H4 (cell line): ENCODE measurements at places on chromosomes 3 and 15.

GRCh38 chr3:23994244-23994569 lies 49.1 kb downstream of the NR1D2 start:
- DNase-seq, result no peak

DNA sequence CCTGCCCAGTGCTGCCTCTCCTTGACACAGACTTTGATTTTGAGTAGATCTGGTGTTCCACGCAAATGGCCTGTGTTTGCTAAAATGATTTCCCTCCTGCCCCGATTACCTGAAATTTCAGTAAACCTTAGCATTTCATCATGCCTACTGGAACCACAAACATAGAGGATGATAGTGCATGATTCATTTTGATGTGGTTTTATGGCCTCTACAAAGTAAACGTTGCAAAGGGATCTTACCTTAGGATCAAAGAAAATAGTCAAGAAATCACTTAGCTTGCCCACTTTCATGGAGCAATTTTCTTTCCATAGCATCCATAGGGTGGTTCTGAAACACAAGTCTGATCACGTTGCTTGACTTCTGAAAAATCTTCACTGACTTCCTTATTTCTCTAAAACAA lies 524.6 kb upstream of the ATP11B start:
- no peak for DNase-seq

DNA sequence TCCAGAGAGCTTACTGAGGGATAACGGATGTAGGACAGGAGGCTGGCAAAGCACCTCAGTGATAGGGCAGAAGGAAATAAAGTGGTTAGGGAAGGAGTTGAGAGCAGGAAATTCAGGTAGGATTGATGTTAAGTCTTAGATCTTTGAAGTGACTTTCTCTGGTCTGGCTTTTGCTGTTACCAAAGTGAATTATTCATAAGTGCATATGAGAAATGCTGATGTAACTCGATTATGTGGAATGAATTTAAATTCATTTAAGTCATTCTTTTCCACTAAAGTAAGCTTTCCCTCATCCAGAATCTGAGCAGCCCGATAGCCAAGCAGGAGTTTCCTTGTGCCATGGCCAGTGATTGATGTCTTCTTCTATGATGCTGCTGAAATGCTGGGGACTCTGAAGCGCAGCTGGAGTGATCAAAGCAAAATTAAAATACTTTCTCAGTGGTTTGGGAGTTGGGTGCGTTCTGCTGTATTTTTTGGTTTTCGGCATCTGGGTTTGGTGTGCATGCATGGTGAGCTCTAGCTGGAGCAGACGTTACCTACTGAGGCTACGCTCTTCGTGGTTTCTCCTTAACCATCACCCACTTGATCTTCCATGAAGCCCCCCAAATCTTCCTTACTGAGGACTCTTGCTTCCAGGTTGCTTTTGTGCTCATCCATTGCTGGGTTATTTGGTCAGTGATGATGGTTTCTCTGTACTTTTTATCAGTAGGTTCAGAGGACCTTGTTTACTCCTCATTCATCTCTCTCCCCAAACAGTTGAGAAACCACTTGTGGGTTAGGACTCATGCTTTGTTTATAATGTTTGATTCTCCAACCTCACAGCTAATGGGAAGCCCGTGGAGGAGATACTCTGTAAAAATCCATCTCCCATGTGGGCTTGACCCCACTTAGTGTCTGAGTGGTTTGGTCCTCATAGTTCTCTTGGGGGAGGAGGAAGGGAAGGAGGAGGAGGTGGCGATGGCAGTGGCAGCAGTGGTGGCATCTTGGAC lies 72.5 kb downstream of the IGF1R start:
- DNase-seq, result no peak

DNA sequence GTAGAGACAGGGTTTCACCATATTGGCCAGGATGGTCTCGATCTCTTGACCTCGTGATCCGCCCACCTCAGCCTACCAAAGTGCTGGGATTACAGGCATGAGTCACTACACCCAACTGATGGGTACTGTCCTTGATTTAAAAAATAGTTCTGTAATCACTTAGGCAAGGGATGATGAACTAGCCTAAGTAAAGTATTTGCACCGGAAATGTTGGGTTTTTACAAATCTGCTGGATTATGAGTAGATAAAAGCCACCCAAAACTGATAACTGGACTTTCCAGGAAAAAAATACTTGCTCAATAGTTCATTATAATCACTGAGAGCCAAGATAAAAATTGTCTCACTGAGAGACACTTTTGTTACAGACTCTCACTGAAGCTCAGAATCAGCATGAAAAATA lies 218.0 kb downstream of the WNT5A start:
- no peak for DNase-seq

GRCh38 chr3:116408473-116408872 lies 36.8 kb downstream of the LSAMP start:
- no peak for DNase-seq

GRCh38 chr3:130905551-130905950 lies 11.7 kb downstream of the ATP2C1 start:
- DNase-seq, result peak; percentile 86

DNA sequence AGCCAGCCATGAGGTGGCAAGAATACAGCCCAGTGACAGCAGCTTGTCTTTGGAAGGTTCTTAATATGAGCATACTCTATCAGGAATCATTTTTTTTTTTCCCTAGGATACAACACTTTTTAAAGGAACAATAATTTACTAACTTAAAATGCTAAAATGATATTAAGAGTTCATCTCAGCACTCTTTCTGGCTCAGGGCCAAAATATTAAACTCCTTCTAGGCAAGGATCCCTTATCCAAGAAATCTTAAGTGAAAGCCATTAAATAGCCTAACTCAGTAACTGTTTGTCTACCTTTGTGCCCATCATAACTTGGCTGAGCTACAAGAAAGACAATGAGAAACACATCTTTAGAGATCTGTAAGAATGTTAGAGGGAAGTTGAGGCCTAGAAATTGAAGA lies 529.5 kb upstream of the TGFBR2 start:
- no peak for DNase-seq

- DNase-seq, result no peak
Measured at GRCh38 chr3:147360646-147361453, 45.5 kb downstream of the ZIC4 start.

DNA sequence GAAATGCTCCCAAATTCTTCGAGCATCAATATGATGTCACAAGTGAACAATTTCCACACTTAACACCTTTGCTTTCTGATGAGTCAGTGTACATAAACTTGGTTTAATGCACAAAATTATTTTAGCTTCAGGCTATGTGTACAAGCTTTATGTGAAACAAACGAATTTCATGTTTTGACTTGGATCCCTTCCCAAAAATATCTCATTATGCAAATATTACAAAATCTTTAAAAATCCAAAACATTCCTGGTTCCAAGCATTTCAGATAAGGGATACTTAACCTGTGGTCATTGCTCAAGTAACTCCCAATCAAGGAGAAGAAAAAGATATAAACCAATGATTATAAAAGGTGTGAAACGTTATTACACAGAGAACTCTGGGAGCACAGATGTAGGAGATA lies 25.2 kb downstream of the RAB5A start:
- DNase-seq, result no peak

- no peak for DNase-seq
Measured at GRCh38 chr15:39100106-39100660, 480.7 kb upstream of the THBS1 start.

GRCh38 chr3:126679318-126679751 lies 24.4 kb upstream of the TXNRD3 start:
- DNase-seq, result peak; percentile 59

GRCh38 chr15:39051626-39052322 lies 487.2 kb upstream of the RASGRP1 start:
- DNase-seq, result no peak

DNA sequence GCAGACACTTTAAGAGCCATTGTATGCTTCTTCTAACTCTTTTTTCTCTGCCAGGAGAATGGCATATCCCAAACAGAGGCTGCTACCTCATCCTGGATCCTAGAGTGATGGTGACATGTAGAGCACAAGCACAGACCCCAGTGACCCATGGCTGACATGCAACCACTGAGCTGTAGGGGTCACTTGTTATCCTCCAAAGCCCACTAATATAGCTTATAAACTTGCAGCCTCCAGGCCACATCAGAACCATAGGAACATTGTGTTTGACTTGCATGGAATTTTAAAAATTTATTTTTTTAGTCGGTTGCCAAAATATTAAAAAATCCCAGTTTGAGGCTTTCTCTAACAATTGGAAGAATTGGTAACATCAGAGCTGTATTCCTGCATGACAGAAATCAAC lies 283.0 kb upstream of the WNT5A start:
- no peak for DNase-seq

DNA sequence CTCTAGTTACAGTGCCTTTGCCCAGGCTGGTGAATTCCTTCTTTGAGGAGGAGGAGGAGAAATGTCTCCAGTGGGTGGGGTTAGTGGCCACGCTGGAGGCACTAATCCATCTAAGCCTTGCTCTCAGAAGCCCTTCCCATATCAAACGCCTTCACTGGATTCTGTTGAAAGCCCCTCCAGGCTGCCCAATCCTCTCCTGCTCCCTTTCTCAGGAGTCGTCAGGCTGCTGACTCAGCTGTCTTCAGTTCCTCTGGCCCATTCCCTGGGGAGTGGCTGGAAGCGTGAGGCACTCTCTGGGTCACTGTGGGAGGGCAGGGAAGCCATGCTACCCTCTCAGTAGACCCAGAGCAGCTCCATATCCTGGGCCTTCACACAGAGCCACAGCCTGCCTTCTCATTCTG lies 2.7 kb downstream of the AP2M1 start:
- DNase-seq, result no peak

DNA sequence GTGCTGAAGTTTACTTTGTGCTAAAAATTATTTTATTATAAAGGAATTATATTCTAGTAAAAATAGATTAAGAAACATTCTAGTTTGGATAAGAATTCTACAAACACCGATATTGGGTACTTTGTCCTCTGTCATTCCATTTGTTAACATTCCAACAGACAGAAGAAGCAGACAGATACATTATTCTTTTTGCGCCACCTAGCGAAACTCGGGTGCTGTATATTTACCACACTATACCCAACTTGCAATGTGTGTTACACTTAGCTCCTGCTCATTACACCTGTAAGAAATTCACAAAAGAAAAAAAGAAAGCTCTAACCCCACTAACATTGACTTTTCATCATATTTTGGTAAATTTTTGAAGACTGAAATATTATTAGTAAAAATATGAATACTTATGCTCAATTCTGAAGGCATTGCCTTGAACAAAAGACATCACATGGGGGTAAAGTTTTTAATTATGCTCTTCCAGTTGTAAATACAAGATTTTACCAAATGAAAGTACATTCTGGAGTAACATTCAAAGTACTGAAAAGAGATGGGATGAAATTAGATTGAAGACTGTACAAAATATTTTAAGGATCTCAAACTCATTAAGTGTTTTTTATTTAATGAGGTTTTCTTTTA lies 136.5 kb upstream of the MLF1 start:
- DNase-seq, result peak; percentile 72

DNA sequence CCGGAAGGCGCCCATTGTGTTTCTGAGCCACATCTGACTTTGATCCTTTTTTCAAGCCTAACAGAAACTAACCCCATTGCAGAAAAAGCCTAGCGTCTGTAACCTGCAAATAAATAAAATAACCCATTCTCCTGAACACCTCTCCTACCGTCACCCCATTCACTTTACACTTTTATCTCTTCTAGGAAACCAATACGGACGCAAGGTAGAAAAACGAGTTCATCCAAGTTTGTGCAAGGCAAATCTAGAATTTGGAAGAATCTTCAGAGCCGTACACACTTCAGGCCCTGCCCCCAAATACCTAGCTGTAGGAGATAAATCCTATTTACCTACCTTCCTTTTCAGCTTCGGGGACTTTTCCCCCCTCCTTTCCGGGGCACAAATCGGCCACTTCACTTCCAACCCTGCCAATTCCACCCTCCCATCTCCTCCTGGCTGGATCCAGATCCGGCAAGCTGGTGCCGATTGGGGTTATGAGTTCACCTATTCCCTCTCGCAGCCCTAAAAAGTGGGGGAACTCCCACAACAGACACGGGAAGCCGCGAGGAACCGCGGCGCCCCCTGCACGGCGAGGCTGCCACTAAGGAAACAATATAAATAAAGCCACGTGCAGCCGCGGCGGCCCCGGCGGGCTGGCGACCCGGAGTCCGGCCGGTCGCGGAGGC lies 987 bp downstream of the PRTG start:
- no peak for DNase-seq

- no peak for DNase-seq
Measured at GRCh38 chr3:188752850-188753249, 418.9 kb upstream of the TPRG1 start.

DNA sequence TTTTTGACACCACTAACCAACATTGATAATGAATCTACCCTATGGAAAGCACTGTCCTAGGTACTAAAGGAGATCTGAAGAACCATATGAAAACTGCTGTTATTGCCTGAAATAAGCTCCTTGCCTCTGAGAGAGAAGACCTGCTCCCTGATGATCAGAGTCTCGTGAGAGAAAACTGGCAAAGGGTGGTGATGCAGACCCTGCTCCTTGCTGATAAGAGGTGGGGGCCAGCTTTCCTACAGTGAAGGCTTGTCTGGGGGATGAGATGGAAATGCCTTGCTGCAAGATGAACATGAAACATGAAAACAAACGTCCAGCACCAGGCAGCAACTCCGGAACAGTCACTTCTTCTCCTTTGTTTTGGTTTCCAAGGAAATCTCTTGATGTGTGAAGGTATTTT lies 31.9 kb downstream of the RASGRP1 start:
- no peak for DNase-seq
